ENCODE measurements at places on chromosomes 11 and 22.
A peak's percentile ranks its signal among the peaks of the same experiment; 100 is the strongest.

DNA sequence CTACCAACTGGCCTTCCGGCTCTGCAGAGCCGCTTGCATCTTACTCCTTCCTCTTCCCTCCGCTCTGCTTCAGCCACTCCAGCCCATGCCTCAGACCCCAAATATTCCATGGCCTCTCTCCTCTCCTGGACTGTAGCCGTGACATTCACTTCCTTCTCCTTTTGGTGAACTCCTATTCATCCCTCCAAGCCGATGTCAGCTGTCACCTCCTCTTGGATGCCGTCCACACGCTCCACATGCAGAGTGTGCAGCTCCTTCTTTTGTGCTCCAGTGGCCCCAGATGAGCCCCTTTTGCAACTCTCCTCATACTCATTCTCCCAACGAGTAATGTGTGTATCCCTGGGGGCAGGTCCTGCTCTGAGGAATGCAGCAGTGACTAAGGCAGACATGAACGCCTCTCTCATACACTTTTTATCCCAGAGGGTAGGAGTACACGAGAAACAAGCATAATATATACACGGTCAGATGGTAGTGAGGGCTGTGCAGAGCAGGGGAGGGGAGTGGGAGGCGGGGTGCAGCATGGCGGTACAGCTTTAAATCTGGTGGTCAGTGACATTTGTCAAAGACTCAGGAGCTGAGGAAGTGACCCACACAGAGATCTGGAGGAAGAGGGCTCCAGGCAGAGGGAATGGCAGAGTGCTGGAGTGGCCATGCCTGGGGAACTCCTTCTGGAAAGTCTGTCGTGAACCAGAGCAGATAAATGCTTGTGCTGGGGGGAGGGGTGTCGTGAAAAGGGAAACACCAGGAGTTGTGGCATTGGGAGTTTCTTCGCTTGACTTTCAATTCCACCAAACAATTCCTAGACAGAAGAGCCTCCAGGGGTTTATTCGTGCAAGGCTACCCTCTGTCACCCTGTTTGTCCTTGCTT is 83.8 kb upstream of the ATXN10 start:
- no peak for DNase-seq

GRCh38 chr11:96373826-96374225 is 15.9 kb downstream of the CCDC82 start:
- DNase-seq = no peak

DNA sequence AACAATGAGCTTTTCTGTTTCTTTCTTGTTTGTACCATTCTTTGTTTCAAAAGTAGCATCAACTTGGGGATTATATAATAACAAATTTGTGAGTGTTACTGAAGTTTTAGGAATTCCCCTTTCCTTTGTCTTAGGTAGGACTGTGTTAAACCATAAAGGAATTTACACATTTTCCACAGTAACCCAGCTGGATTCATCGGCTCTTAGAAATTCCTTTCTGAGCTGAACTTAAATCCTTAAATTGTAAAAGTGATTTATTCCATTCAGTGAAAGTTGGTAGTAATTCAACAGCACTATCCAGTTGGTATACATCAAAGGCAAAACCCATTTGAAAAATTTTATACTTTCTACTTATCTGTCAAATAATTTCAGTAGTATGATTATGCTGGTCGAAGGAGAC is 11.8 kb downstream of the EMSY start:
- DNase-seq = no peak

- DNase-seq = no peak
Measured at GRCh38 chr11:269146-269890, 8.9 kb upstream of the NLRP6 start.

DNA sequence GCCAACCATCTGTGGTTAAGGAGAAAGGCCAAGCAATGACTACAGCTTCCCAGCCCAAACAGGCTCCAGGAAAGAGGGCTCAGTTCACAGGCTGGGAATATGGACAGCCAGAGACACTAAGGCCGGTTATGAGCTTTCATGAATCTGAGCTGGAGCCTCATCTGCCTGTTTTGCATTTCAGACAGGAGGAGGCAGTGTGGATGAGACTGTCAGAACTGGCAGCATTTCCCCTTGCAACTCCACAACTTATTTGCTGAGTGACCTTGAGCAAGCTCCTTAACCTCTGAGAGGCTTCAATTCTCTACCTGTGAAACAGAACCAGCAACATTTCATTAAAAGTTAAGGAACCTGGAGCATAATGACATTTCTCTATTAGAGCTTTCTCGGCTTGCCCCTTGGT is 264.0 kb downstream of the ETS1 start:
- no peak for DNase-seq

DNA sequence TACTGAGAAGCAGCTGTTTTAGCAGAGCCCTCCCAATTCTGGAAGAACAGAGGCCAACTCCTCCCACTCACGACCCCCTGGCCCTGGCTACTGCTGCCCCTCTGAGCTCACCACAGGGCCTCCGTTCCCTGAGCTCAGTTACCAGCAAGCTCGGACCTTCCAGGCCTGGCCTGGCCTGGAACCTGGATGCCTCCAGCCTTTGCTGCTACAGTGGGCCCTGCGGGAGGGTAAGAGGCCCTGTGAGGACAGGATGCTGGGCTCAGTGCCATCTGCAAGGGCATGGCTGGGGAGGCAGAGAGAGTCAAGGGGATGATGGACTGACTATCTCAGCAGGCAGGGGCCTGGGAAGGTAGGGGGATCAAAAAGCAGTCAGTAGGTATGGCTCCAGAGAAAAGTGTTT is 209.9 kb upstream of the NCAM1 start:
- DNase-seq = no peak

- DNase-seq = no peak
Measured at GRCh38 chr22:41899110-41899509, 15.8 kb downstream of the SHISA8 start.

DNA sequence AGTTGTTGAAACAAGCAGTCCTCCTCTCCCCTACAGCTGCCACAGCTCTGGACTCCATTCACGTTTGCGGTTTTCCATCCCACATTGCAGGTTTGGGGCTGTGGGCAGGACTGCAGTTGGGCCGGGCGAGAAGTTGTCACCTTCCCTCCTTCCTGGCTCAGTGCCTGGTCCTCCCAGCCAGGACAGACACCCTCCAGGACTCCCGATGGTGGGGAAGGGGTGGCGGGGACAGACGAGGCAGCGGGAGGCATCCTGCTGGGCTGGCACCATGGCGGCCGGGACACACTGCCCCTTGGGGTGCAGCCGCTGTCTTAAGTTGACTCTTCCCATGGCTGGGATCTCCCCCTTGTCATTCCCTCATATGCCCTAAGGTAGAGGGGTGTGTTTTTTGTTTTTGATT is 615.2 kb downstream of the BRD1 start:
- DNase-seq = no peak

DNA sequence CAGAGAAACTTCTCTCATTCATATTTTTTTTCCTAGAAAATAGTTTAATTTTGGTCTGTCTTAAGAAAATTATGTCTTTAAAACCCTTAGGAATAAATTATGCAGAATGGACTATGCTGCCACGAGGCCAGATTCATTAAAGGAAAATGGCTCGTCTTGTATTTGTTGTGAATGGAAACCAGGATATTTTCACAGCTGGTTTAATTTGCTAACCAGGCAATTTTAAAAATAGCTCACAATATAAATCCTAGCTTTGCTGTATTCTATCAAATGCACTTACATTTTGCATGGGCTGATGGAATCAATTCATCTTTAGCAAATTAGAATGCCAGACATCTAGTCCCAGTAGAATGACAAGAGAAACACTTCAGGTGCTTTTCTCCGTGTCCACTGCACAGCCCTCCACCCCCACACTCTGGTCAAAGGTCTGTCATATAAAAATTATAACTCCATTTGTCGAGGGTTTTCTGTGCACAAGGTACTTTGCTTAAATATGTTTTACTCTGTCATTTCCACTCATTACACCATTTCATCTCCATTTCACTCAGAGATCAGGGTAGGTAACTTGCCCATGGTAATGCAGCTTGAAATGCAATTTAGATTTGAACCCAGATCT is 20.3 kb upstream of the TNRC6B start:
- no peak for DNase-seq

GRCh38 chr11:99973993-99974392 is 713.1 kb upstream of the ARHGAP42 start:
- DNase-seq = no peak

GRCh38 chr11:108906826-108907225 is 242.0 kb downstream of the DDX10 start:
- DNase-seq = no peak

DNA sequence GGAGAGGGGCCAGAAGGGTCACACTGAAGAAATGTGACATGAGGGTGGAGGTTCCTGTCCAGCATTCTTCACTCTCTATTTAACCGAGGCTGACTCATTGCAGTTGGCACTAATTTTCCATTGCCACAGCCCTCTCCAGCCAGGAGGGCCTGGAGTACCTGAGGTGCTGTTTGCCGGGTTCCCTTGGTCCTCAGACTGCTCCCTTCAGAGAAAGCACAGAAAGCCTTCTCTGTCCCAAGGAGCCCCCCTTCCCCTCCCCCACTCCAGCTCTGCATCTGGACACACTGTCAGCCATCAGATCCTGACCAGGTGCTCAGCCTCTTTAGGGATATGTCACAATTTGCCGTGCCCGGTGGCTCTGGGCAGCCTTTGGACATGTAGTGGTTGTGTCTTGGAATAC is 3.2 kb upstream of the C11orf91 start:
- no peak for DNase-seq

DNA sequence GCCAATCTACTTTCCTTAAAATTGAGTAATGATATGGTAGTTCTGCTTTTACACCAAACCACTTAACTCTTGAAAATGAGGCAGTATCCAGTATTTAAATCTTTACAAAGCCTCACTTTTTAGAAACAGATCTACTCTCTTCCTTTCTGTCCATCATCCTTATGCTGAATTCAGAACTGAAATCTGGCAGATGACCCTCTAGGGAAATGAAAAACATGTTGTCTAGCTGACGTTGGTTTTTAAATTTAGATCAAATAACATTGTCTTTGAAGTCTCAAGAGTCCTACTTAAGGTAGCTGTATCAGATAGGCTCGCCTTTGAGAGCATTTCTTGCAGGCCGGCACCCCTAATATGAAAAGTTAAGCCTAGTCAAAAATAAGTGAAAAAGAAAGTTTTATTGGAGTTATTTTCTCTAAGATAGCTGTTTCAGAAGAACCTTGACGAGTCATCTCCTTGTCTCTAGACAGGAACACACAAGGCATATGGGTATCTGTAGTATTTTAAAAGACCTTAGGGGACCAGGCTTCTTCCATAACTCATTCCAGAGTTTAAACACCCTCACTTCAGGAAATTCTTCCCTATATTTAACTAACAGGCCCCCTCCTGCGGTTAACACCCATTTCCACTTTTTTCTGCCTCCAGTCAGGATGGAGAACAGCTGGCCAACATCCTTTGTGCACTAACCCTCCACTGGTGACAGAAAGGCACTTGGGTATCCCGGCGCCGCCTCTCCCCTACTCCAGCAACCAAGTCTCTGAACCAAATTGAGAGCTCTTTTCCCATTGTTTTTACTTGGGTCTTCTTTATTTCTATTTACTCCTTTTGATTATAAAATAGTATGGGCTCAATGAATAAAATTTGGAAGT is 81.2 kb downstream of the WNT11 start:
- no peak for DNase-seq

DNA sequence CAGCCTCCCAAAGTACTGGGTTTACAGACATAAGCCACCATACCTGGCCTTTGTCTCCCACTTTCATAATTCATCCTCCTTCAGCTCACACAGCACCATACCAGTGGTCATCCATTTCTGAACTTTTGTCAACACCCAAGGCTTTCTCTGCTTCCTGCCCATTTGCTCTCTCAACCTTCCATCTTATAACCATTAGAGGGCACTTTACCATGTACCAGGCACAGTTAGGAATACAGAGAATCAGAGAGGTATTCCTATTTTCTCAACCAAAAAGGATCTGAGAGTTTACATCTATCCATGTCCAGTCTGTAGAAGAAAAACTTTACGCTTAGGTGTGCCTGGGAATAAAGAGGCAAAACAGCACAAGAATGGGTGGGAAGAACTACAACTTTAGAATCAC is 397.6 kb downstream of the BUD13 start:
- DNase-seq = no peak

- peak; percentile 22 for DNase-seq
Measured at GRCh38 chr11:86637988-86638387, 34.4 kb downstream of the ME3 start.

- DNase-seq = no peak
Measured at GRCh38 chr22:31143537-31143936, 3.2 kb upstream of the PLA2G3 start.

DNA sequence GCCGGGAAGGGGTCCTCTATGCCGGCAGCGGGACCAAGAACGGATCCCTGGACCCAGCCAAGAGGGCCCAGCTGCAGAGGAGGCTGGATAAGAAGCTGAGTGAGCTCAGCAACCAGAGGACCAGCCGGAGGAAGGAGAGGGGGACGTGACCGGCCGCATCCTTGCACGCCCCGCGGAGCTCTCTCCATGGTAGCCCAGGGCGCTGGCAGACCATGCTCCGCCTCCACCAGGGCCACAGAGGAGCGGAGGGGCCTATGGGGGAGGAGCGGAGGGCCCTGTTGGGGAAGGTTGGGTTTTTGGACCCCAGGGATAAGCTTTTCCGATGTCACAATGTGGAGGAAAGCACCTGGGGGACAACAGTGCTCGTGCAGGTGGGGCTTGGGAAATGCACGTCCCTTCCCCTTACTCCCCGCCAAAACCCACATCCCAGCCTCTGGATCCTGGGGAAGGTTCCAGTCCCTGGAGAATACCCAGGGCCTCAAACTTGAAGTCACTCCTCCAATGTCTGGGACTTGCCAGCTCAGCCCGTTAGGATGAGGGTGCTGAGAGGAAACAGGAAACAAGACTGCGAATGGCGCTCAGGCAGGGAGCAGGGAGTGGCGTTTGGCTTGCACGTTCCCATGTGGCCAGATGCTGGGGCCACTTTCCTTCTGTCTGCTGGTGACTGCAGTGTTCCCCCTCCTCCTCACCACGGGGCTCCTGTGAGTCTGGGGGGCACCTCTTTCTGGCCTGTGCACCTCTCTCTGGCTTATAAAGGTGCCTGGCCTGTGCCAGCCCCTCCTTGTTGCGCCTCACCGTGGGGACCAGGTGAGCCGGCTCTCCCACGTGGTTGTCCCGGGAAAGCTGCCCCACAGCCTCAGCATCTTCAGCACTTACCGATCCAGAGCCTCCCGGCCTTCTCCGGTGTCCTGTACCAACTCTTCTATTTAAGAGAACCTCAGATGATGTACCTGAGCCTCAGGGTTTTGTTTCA is 36.2 kb downstream of the IGHMBP2 start:
- DNase-seq = no peak

GRCh38 chr11:111148953-111149352 is 96.6 kb upstream of the POU2AF2 start:
- no peak for DNase-seq

- DNase-seq = no peak
Measured at GRCh38 chr11:102553835-102554282, 23.3 kb upstream of the MMP7 start.

DNA sequence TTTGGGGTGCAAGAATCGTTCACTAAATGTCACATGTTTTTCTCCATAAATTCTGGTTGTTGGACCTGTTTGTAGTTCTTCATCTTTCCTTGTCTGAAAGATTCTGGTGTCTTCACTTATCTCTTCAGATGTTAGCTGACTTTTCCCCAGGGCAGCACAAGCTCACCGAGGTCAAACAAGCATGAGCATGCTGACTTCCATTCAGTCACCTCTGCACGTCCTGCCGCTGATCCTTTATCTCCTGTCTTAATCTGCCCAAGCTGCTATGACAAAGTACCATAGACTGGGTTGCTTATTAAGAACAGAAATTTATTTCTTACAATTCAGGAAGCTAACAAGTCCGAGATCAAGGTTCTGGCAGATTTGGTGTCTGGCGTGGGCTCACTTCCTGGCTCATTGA is 800.6 kb downstream of the NTM start:
- no peak for DNase-seq
